ENCODE measurements at places on chromosomes 3 and 15.

- DNase-seq: peak; percentile 67
Observed at GRCh38 chr3:100073714-100074307, 40.5 kb downstream of the FILIP1L start.

DNA sequence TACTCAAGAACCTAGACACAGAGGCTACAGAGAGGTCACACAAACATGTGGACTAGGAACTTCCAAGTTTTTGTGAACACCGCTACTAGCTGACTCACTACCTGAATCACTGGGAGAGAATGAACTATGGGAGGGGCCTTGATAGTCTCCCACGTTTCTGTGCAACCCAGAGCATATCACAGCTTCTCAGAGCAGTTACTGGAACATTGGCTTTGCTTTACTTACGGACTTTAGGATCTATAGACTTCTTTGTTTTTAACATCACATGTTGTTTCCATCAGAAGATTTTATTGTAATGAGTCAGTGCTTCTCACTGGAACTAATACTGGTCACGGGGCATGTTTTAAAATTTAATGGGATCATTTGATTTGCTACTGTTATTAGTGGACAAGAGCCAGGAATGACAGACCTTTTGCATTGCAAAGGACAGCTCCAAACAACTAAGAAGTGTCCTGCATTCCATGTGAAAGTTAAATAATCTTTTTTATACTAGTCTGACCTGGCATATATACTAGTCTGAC, 35.6 kb downstream of the RTP4 start:
- DNase-seq: peak; percentile 94

- no peak for DNase-seq
Observed at GRCh38 chr3:12439161-12439940, 44.9 kb upstream of the TSEN2 start.

- no peak for DNase-seq
Observed at GRCh38 chr15:85097725-85098124, 116.1 kb downstream of the PDE8A start.

GRCh38 chr3:123930445-123930844, 30.6 kb downstream of the CCDC14 start:
- DNase-seq: peak; percentile 13

DNA sequence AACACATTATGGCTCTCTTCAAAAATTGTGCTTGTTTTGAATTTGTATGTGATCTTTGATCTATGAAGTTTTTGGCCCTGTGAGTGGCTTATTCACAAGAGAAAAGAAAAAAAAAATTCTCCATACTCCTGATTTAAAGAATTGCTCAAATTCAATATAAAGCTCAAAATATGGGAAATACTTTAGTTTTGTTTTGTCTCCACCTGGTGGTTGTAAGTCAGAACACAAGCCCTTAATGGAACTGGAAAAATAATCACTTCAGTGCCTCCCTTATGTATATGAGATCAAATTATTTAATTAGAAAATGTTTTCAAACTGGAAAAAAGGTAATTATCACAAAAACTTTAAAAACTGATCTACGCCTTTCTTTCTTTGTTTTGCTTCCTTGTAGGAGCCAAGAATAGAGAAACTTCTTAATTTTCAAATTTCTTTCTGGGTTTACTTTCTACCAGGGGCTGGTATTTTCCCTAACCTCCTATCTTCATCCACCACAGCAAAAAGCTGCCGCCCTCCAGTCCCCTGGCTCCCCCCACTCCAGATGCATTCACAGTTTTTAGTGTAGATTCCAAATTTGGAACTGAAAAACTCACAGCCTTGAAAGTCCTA, 50.6 kb downstream of the SERP1 start:
- DNase-seq: peak; percentile 27

DNA sequence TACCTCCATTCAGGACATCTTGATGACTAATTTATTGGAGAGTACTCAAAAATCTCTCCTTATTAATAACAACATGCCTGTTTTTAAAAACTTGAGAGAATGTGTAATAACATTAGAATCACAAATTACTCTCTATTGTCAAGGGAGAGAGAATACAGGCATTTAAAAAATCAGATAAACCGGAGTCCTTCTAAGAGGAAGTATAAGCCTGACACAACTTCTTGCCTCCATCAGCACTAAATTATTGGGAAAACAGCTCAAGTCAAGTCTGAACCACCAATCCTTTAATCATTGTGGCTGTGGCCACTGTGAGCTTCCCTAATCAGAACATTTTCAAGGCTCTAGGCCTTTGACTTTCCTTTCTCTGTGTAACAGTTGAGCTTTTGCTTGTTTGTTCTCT, 38.0 kb downstream of the SSR3 start:
- no peak for DNase-seq

DNA sequence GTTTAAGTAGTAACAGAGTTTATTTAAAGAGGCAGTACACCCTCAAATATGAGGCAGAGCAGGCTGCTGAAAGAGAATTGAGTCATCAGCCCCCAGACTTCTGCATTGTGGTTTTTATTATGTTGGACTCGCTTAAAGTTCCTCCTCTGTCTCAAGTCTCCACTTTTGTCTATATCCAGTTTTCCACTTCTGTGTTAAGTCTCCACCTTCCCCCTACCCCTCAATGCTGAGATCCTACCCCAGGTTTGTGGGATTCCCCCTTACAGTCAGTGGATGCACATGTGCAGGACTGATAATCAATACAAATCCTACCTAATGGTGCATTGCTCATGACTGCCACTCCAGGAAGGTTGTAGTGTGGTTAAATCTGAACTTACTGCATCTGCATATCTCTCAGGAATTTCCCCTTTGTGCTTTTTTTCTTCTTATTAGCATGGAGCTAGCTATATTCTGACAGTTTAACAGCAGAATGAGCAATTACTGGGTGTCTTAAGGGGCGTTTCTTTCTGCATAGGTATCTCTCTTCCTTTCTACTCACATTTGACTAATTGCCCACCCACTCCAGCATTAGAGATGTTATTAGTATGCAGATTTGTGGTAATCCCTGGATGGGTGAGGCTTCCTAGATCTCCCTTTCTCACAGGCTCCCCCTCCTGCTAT, 11.9 kb upstream of the CD200R1L start:
- no peak for DNase-seq

- no peak for DNase-seq
Observed at GRCh38 chr15:29104566-29104880, 165.1 kb downstream of the NSMCE3 start.

GRCh38 chr3:142595581-142595950, 627 bp upstream of the PLS1 start:
- no peak for DNase-seq

- no peak for DNase-seq
Observed at GRCh38 chr3:8981700-8982099, 18.4 kb upstream of the RAD18 start.

GRCh38 chr15:50164458-50164857, 17.5 kb upstream of the SLC27A2 start:
- DNase-seq: no peak

- DNase-seq: no peak
Observed at GRCh38 chr3:124966521-124967445, 32.2 kb upstream of the MUC13 start.

DNA sequence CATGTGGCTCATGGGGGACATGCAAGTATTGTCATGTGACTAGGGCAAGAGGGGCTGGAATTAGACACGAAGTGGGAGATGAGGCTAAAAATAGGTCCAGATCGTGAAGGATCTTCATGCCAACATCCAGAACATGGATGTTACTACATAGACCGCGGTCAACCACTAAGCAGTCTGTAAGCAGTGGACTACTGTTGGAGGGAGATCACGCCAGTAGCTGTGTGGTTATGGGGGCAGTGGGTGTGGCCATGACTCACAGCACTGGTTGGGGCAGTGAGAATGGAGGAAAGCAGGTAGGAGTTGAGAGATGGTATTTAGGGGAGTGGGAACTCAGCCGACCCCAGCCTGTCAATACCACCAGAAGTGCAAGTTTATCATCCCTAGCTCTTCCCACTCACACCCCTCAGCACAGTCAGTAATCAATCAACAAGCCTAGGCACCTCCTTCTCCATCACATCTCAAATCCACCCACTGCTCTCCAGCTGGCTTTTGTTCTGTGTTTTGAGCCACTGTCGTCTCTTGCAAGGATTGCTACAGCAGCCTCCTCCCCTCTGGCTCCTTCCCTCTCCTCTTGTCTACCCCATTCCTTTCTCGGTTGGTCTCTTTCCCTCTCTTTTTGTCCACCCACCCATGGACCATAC, 107.2 kb upstream of the ABHD17C start:
- no peak for DNase-seq

DNA sequence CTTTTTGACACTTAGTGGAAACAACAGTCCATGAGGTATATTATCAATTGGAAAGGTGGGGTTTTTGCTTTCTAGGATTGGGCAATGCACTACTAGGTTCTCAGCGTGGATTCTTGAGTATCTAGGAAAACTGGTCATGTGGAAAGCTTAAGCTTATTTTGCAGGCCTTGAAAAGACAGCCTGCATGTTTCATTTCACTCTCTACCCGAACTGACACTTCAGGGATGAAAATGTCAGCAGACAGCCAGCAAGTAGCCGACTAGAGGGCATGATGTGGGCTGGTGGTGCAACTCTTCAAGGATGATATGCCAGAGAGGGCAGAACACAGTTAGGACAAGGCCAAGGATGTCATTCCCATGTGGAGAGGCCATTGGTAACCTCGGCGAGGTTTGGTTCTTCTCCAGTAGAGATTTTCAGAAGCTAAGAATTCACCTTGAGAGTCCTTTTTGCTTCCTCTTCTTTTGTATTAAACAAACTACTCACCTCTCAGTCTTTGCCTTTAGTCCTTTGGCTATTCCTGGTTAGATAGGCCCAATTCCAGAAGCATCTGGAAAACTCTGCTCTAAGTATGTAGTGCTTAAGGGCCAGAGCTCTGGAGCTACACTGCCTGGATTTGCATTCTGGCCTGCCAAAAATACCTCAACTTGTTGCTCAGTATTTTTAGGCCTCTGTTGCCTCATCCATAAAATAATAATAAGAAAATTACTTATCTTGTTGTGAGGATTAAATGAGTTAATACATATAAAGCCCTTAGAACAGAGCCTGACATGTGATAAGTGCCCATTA, 17.9 kb downstream of the LPP start:
- DNase-seq: no peak

DNA sequence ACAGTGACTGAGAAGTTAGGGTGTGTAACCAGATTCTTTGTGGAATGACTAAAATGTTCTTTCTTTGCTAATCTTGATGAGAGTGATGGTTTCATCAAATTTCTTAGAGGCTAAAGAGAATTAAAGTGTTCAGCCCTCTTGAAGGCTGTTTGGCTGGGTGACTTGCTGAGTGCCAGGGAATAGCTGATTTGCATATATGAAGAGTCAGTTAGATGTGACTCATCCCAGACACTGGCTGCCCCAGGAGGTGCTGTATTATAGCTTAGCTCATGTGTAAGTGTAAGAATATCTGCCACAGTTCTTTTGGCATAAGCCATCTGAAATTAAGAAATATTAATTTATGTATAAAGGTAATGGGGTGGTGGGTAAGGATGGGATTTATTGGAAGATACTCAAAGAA, 535.1 kb downstream of the NLGN1 start:
- DNase-seq: peak; percentile 55

DNA sequence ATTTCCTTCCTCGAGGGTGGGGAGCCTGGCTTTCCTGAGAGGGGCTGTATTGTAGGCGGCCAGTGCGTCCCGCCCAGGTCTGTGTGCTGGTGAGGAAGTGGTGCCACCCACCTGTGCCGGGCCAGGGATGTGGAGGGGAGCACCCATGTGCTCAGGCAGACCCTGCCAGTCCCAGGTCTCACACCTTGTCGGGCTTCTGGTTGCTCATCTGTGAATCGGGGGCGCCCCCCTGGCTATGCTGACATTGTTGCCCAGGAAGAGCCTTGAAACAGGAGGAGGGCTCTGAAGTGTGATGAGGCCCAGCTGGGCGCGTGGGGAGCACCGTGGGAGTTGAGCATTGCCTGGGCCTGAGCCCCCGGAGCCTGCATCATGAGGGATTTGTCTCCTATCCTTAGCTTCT, 4.8 kb downstream of the FBLN2 start:
- no peak for DNase-seq

- DNase-seq: no peak
Observed at GRCh38 chr3:58112185-58112535, 98.6 kb downstream of the DNASE1L3 start.

GRCh38 chr3:155730843-155731242, 14.0 kb downstream of the PLCH1 start:
- no peak for DNase-seq

DNA sequence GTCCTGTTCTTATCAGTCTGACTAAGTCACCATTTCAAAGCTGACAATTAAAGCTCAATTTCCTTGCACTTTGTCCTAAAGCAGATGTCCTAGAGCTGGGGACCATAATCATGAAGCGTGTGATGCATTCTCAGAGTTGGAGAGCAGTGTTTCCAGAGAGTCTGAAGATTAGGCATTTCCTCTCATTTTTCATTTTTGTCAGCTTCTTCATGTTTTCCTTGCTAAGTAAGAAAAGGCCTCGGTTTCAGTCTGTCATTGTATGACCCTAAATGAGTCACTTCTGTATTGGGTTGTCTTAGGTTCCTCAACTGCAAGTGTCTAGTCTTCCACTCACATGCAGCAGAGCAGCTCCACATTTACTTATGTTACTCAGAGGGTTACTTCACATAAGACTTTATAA, 257.2 kb upstream of the TPRG1 start:
- DNase-seq: peak; percentile 61

DNA sequence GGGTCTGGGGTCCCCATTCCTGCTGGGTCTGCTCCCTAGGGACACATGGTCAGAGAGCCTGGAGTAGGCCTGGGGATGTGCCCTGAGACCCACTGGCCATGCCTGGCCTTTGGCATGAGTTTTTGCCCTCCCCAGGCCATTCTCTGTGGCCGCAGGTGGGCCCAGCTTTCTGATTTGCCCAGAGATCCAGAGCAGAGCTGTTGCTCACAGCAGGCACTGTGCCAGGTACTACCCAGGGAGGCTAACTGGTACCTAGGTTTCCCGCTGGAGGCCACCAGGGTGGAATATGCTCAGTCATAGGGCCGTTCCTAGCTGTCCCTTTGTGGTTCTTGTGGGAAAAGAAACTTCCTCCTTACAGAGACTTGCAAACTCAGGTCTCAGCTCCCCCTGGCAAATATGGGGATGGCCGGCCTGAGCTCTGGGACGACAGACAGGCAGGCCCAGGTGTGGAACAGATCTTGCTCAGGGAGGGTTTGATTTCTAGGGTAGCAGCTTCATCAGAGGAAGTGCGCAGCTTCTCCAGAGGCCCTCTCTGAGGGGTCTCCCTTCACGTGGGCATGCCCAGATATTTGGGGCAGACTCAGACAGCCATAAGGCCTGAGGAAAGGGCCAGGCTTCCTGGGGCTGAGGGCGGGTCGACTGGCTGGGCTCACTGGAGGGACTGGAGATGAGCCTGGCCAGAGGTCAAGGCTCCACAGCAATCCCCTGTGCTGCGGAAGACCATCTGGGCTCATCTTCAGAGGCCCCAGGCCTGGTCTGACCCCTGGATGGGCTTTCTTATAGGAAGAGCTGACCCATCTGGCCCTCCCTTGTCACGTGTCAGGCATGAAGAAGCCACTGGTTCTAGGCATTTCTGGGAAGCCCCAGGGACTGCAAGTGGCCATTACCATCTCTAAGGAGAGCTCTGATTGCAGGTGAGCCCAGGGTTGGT, 28.0 kb downstream of the ACAA1 start:
- DNase-seq: no peak

DNA sequence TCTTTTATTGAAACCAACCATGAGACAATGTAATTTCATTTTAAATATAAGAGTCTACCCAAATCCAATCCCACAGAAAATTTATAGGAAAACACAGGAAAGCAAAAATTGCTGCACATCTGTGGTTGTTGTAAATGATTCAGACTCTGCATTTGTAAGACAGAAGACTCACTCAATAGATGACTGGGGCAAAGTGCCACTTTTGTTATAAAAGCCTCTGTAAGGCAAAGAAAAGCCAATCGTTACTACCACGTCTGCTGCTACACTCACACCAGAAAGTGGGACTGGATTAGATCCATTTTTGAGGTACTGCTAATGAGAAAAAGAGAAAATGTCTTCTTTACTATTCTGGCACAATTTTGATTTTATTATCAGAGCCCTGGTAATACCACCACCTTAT, 74.9 kb downstream of the SEMA6D start:
- peak; percentile 9 for DNase-seq

All from stromal cell of bone marrow (primary cell).